ENCODE measurements at places on chromosomes 12 and 14. TPM values are rescaled to one million over a fixed set of nuclear protein-coding genes. Genes with fewer than 3 reads are reported as not detected.

The NPFF gene
- total RNA-seq: not detected

The TSPAN8 gene
- total RNA-seq: not detected

The TEX52 gene
- total RNA-seq: not detected

The TSHR gene
- total RNA-seq: not detected

The CCDC197 gene
- not detected for total RNA-seq

The IL26 gene
- not detected for total RNA-seq

The CLEC2D gene
- total RNA-seq: 0.27 TPM

The LIN7A gene
- total RNA-seq: 0.55 TPM

The TMEM229B gene
- total RNA-seq: 0.19 TPM

The NCAPD2 gene
- total RNA-seq: 56.9 TPM

Data from A549 treated with Mapracorat at 1 μM for 4 hours (cell line).